ENCODE measurements at places on chromosomes 7 and 10.

DNA sequence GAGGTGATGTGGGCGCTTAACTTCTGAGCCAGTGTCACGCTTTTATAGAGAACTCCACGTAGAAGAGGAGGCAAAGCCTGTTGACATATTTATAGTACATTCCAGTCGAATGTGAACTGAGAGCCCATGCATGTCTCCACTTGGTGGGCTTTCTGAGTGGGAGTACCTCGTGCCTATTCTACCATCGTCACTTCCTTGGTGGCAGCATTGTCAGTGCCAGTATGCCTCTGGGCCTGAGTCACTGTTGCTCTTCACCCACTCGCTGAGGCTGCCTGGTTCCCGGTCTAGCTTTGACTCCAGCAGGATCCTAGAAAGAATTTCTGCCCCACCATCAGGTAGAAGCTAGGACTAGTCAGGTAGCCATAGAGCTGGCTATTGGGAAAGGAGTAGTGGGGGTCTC, 30.0 kb upstream of the CDH23 start:
- H3K36me3 ChIP-seq, result no peaks in the 10 kb centered on the region
- DNase-seq, result no peak
- no peak overlapping the region for H3K4me3 ChIP-seq
- H3K27ac ChIP-seq, result no peak overlapping the region
- H3K27me3 ChIP-seq, result peaks cover 10% of the 10 kb centered on the region
- H3K4me1 ChIP-seq, result peaks cover 14% of the 10 kb centered on the region

DNA sequence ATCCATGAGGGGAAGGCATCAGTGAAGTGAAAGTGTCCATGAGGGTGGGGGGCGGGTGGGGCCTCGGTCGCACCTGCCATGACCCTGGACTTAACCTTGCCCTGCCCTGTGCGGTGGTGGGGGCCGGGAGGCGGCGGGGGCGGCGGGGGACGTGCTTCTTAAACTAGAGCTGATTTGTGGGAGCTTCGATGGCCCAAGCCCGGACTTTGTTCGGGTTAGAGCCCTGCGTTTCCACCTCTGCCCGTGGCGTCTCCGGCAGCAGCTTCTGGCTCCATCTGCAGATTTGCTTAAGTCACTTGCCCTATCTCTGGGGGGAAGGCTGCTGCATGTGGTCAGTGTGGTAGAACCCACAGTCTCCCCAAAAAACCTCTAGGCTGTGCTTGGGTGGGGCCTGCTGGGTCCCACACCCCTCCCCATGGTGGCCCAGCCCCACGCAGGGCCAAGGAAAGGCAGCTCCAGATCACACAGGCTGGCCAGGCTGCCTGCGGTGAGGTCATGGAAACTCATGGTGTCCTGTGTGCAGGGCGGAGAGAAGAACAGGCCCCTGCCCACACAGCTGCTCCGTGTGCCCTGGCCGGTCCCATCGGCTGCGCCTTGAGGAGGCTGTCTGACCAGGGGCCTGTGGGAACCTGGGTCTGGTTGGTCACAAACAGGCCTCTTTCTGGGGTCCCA, 93.2 kb downstream of the INPP5A start:
- H3K4me1 ChIP-seq, result peaks cover 18% of the 10 kb centered on the region
- no peak overlapping the region for H3K27ac ChIP-seq
- H3K4me3 ChIP-seq, result no peak overlapping the region
- no peaks in the 10 kb centered on the region for H3K36me3 ChIP-seq
- H3K27me3 ChIP-seq, result no peaks in the 10 kb centered on the region

GRCh38 chr10:121369616-121370015, 228.6 kb downstream of the FGFR2 start:
- no peaks in the 10 kb centered on the region for H3K27me3 ChIP-seq
- DNase-seq, result no peak
- no peaks in the 10 kb centered on the region for H3K4me1 ChIP-seq
- H3K27ac ChIP-seq, result no peak overlapping the region
- H3K36me3 ChIP-seq, result no peaks in the 10 kb centered on the region

- H3K4me3 ChIP-seq, result no peak overlapping the region
- no peak overlapping the region for H3K27ac ChIP-seq
- no peak for DNase-seq
Observed at GRCh38 chr10:34998940-34999339, 91.2 kb downstream of the CUL2 start.

DNA sequence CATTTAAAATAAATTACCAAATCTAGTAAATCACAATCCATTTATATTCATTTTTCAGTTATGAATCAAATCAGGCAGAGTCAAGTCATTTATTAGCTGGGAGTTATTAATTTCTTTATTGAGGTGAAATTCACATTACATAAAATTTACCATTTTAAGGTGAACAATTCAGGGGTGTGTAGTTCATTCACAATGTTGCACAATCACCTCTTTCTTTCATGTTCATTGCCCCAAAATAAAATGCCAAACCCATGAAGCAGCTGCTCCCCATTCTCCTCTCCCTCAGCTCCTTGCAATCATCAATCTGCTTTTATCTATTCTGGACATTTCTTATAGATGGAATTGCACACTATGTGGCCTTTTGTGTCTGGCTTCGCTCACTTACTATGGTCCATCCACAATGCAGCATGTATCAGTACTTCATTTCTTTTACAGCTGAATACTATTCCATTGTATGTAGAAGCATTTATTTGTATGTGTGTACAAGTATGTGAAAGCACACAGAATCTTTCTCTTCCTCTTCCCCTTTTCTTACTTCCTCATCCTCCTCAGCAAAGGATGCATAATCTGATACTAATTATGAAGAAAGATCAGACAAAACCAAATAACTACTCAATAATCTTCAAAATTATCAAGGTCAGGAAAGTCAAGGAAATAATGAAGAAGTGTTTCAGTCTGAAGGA, 60.6 kb downstream of the LMBR1 start:
- DNase-seq, result no peak
- no peak overlapping the region for H3K4me3 ChIP-seq
- H3K36me3 ChIP-seq, result peaks cover 3% of the 10 kb centered on the region
- no peaks in the 10 kb centered on the region for H3K27me3 ChIP-seq

GRCh38 chr7:79035858-79036257, 417.6 kb downstream of the MAGI2 start:
- H3K27ac ChIP-seq, result no peak overlapping the region
- H3K4me1 ChIP-seq, result no peaks in the 10 kb centered on the region
- no peaks in the 10 kb centered on the region for H3K36me3 ChIP-seq
- H3K27me3 ChIP-seq, result no peaks in the 10 kb centered on the region

DNA sequence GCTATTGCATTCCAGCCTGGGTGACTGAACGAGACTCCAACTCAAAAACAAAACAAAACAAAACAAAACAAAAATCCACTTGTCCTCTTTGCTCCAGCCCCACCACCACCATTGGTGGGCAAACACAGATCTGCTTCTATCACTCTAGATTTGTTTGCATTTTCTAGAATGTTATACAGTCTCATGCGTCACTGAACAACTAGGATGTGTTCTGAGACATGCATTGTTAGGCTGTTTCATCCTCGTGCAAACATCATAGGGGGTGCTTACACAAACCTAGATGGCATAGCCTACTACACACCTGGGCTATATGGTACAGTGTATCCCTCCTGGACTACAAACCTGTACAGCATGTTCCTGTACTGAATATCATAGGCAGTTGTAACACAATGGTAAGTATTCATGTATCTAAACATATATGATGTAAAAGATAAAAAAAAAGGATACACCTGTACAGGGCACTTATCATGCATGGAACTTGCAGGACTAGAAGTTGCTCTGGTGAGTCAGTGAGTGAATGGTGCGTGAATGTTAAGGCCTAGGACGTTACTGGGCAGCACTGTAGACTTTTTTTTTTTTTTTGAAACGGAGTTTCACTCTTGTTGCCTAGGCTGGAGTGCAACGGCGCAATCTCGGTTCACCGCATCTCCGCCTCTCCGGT, 45.3 kb downstream of the BTBD16 start:
- no peaks in the 10 kb centered on the region for H3K4me1 ChIP-seq
- peaks cover 38% of the 10 kb centered on the region for H3K27me3 ChIP-seq
- H3K4me3 ChIP-seq, result no peak overlapping the region
- no peak for DNase-seq

DNA sequence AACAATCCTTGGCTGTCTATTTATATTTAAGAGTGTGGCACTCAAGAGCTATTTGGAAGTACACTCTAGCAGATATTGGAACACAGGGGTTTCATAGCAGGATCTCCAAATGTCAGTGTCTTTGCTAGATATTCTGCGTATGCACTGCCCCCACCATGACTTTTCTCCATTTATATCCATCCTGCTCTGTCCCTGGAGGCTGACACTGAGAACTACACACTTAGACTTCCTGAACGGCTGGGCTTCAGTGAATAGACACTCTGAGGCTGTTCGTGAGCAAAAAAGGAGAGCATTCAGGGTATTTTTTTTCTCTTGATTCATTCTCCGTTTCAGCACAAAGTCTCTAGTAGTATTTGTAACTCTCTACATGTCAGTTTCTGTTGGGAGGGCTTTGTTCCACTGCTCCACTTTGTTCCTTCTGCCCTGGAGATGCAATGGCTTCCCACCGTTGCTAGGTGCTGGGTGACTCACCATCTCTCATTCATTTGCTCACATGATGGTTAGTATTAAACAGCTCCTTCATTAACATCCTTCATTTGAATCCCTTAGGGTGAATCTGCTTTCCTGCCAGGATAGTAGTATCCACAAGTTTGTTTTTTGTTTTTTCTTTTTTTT, 155.9 kb upstream of the SLC13A1 start:
- H3K27me3 ChIP-seq, result no peaks in the 10 kb centered on the region
- H3K4me1 ChIP-seq, result no peaks in the 10 kb centered on the region
- no peak for DNase-seq
- no peak overlapping the region for H3K27ac ChIP-seq

DNA sequence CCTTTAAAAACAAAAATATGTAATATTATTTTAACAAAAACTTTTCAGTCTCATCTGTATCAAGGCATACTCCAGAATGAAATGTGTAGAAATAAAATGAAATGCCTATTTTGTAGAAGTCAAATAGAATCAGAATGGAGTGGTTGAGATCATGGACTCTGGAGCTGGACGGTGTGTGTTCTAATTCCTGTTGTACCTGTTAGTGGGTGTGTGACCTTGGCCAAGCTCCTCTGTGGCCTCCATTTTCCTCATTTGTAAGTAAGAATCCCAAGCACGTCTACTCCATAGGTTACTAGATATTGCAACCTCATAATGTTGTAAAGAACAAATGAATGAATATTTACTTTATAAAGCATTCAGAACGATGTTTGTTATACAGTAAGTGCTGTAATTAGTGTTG, 74.9 kb downstream of the HDAC9 start:
- no peaks in the 10 kb centered on the region for H3K27me3 ChIP-seq
- no peak for DNase-seq
- no peaks in the 10 kb centered on the region for H3K4me1 ChIP-seq
- no peak overlapping the region for H3K27ac ChIP-seq

DNA sequence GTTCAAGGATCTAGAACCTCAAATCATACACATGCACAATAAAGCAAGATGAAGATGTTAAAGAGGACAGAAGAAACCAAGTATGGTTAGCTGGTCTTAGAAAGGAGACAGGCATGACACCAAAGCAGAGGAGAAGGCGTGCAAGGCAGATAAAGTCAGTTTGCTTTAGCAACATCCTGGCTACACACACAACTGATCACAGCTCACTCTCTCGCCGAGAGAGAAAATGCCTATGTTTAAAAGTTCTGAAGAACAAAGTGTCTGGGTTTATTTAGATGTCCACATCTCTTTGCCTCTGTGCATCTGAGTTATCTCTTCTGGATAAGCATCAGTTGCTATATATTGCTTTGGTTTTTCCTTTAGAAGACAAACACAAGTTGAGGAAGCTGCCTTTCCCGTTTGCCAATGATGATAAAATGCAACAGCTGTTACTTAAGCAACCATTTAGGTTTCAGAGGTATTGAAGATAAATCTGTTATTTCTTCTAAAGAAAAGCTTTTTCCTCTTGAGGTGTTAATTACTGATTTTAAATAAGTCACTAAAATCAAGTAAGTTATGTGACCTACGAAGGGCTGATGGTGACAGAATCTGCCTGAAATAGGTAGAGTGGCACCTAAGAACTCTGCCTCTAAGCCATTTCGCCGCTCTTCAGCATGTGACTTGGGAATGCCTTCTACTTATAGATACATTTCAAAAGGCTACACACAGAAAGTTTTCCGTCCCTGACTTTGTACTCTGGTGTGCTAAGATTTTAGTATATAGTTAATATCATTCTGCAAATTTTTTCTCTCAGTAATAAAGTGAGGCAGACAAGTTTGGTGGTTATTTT, 146.2 kb upstream of the ASAH2 start:
- no peaks in the 10 kb centered on the region for H3K27me3 ChIP-seq
- DNase-seq, result no peak

DNA sequence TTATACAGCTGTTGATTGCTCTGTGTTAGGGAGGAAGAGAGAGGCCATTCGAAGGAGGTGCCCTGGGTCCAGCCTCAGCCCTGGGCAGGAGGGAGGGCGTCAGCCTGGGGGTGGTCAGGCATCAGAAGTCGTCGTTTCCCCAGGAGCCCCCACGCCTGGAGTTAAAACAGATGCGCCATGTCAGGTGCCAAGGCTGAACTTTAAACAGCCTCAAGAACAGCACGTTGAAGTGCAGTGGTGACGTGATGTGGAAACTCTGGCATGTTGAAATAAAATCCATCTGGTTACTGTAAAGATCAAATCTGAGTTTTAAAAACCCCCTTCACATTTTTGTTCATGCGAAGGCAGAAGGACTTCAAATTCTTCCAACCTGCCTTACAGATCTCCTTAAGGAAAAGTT, 128.4 kb upstream of the PPP2R2D start:
- H3K4me1 ChIP-seq, result no peaks in the 10 kb centered on the region
- no peak for DNase-seq
- H3K36me3 ChIP-seq, result peaks cover 13% of the 10 kb centered on the region

DNA sequence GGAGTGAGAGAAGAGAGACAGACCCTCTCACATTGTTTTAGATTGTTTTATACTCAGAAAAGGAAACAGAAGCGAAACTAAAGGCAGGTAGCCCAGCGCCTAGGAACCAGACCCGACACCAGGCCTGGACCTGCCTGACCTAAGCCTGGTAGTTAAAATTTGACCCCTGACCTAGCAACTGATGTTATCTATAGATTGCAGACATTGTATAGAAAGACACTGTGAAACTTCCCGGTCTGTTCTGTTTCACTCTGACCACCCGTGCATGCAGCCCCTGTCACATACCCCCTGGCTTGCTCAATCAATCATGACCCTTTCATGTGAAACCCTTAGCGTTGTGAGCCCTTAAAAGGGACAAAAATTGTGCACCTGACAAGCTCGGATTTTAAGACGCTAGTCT, 31.6 kb downstream of the VIPR2 start:
- no peak overlapping the region for H3K27ac ChIP-seq
- no peak for DNase-seq
- no peaks in the 10 kb centered on the region for H3K4me1 ChIP-seq

DNA sequence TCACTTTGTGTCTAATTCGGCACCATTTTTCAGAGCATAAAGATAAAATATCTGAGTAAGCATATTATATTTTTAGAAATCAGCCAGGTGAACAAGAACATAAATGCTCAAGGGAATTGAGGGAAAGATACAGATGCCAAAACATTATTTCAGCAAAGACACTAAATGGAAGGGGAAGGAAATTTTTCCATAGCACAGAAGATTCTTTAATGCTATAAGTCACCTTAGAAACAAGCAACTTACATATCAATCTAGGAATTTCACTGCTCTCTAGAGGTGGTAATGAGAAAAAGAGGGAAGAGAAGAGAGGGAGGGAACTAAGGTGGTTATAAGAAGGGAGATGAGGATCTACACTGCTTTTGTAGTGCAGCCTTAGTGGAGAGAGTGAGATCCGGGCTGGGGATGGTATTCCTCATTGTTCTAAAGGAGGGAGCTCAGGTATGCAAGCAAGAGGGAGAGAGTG, 20.4 kb downstream of the ZNF365 start:
- no peak overlapping the region for H3K4me3 ChIP-seq
- no peak for DNase-seq
- no peaks in the 10 kb centered on the region for H3K36me3 ChIP-seq
- H3K27me3 ChIP-seq, result peaks cover 38% of the 10 kb centered on the region
- no peak overlapping the region for H3K27ac ChIP-seq
- H3K4me1 ChIP-seq, result no peaks in the 10 kb centered on the region

GRCh38 chr7:31126976-31127375, 74.9 kb downstream of the ADCYAP1R1 start:
- no peaks in the 10 kb centered on the region for H3K36me3 ChIP-seq
- H3K27ac ChIP-seq, result no peak overlapping the region
- H3K27me3 ChIP-seq, result peaks cover 7% of the 10 kb centered on the region

Measured in activated T-cell treated with anti-CD3 and anti-CD28 coated beads, Interleukin-2, amount 50 U/mL, for 72 hours (primary cell).